DMS79 treated with DMSO at 0.1 percent for 48 hours (cell line): ENCODE measurements at places on chromosomes 1 and 21.

GRCh38 chr21:29217818-29218291, 80.9 kb upstream of the BACH1 start:
- no peak for DNase-seq

DNA sequence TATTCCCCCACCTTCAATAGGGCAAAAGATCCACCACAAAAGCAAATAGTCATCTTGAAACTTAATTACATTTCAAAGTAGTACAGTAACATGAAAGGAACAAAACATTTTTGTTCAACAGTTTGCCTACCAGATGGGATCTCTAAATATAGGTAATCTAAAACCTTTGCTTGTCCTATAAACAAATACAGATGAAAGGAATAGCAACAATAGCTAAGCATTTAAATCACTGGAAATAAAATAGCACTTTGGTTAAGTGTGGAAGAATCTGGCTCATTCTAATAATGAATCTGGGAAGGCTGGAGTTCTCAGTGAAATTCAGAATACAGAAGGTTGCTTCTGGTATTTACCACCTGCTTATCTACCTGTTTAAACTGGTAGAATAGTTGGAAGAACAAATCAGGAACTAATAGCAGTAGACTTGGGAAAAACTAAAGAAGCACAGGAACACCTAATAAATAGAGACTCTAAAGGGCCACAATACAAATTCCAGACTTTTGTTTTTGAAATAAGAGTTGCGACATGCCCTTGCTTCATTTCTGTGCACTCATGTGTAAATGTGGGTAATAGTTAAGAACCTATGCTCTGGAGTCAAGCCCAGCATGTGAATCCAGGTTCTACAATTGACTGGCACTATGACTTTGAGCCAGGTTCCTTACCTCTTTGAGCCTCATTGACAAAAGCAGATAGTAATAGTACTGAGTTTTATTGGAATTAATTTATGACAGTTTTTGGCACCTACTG, 2.3 kb upstream of the LYPLAL1 start:
- no peak for DNase-seq

GRCh38 chr1:66925558-66925910, 744 bp downstream of the MIER1 start:
- DNase-seq: peak; percentile 76

GRCh38 chr1:3403011-3403345, 51.5 kb upstream of the ARHGEF16 start:
- no peak for DNase-seq

- no peak for DNase-seq
These were observed 70.4 kb upstream of the CD55 start for GRCh38 chr1:207251066-207251465.

- peak; percentile 83 for DNase-seq
These were observed 20.7 kb upstream of the ABCB10 start for GRCh38 chr1:229579059-229579673.

GRCh38 chr1:161989108-161989507, 34.6 kb downstream of the OLFML2B start:
- no peak for DNase-seq

GRCh38 chr1:220691053-220691684, 1.0 kb downstream of the C1orf115 start:
- DNase-seq: peak; percentile 36

DNA sequence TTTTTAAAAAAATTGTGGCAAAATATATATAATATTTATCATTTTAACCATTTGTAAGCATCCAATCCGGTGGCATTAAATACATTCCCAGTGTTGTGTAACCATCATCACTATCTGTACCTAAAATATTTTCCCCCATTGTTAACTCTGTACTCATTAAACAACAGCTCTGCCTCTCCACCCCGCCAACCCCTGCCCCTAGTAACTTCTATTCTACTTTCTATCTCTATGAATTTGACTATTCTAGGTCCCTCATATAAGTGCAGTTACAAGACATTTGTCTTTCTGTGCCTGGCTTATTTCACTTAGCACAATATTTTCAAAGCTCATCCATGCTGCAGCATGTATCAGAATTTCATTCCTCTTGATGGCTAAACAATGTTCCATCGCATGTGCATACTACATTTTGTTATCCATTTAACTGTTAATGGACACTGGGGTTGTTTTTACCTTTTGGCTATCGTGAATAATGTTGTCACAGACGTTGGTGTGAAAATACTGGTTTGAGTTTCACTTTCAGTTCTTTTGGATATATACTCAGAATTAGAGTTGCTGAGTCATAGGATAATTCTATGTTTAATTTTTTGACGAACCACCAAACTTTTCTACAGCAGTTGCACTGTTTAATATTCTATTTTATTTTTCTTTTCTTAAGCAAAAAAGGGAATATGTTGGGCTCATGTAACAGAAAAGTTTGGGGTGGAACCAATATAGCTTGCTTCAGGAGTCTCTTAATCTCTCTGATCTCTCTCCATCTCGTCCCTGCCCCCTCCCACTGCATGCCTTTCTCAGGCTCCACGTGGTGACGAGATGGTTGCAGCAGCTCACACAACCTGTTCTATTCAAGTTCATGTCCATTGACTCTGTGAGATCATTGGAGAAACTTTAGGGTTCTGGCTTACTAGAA, 25.2 kb upstream of the RCAN1 start:
- DNase-seq: no peak

GRCh38 chr1:202158810-202159533, 1.4 kb downstream of the PTPN7 start:
- no peak for DNase-seq

DNA sequence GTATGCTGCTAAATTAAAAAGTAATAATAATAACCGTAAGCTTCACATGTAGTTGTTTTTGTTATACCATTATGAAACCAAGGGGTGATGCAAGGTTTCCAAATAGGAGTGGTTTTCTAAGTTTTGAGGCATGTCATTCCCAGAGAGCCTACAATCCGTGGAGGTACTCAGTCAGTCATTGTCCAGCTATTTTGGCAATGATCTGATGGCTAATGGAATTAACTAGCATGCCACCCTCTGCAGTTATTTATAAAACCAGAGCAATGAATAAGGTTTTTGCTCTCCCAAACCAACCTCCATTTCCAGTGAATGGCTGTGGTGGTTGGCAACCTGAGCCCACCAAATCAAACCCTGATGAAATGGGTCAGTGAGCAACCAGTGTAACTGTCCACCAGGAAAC, 106.4 kb downstream of the TBX15 start:
- DNase-seq: no peak

DNA sequence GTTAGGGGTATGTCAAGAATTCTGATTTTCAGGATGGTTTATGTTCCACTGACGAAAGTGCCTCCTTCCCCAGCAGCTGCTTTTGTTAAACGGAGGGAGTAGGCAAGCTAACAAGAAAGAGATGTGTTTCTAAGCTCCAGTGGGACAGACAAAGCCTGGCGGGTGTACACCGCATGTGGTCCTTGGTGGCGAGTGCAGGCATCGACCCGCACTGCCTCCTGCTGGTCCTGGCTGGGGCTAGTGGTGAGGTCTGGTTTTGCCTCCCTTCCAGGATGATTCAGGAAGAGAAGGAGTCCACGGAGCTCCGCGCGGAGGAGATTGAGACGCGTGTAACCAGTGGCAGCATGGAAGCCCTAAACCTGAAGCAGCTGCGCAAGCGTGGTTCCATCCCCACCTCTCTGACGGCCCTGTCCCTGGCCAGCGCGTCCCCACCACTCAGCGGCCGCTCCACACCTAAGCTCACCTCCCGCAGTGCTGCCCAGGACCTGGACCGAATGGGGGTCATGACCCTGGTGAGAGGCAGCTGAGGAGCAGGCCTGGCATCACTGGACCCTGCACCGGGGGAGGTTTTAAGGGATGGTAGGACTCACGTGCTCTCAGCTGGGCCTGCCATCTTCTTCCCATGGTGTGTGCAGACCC, 29.0 kb downstream of the PPFIA4 start:
- DNase-seq: no peak

GRCh38 chr1:24101796-24102586, 9.9 kb downstream of the MYOM3 start:
- no peak for DNase-seq
